NCI-H510A treated with DMSO at 0.1 percent for 48 hours (cell line): ENCODE measurements at places on chromosomes 7 and 10.

- DNase-seq: no peak
These were observed 417 bp downstream of the RFC2 start for GRCh38 chr7:74253835-74254128.

- no peak for DNase-seq
These were observed 2.3 kb upstream of the PAPSS2 start for GRCh38 chr10:87657371-87657770.

DNA sequence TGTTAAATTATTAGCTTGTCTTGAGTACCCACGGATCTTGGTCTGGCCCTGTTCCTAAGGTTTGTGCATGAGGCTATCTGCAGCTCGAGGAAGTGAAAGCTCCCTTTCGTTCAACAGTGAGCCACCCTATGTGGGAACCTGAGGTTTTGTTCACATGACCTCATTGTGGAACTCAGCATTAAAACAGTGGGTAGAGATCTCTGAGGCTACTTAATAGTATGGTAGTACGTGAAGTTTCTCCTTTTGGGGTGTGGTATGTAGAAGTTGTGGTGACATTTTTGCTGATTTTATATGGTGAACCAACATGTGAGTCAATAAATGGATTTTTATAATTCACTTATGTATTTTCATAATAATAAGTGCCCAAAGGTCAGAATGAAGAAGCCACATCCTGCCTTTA, 252.7 kb upstream of the FERD3L start:
- DNase-seq: no peak

- DNase-seq: no peak
These were observed 99.6 kb downstream of the ST8SIA6 start for GRCh38 chr10:17354781-17355180.

DNA sequence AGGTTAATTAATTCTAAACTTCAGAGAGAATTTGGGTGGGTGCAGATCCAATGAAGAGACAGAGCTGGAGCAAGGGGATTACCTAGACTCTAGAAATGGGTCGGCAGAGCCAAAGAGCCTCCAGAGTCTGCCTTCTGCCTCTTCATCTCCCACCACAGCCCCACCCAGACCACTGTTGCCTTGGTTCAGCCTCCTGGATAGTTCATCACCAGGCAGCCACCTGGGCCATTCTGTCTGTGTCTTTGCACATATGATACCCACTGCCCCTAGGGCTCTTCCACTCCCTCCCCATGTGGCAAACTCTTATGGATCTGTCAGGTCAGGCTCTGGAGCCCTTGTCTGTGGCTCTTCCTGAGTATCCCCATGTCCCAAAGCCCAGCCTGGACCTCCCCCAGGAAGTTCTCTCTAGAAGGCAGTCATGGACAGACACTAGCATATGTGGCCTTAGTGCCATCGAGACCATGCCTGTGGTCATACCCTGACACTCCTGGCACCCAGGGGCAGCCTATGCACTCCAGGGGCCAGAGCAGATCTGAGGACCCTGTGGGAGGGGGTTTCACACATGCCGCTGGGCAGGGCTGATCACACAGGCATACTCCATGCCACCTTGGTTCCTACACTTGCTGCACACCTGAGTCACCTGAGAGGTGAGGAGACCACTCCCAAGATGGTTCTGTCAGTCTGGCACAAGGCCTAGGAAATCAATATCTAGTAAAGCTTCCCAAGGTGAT, 41.6 kb downstream of the FRMPD2 start:
- no peak for DNase-seq

GRCh38 chr10:78892338-78893176, 176.2 kb upstream of the ZMIZ1 start:
- no peak for DNase-seq
